ENCODE measurements at places on chromosomes 5 and 9.

GRCh38 chr9:134314950-134315715 is 11.1 kb upstream of the RXRA start:
- no peak for DNase-seq

GRCh38 chr9:81534138-81534875 is 155.0 kb downstream of the TLE1 start:
- no peak for DNase-seq

DNA sequence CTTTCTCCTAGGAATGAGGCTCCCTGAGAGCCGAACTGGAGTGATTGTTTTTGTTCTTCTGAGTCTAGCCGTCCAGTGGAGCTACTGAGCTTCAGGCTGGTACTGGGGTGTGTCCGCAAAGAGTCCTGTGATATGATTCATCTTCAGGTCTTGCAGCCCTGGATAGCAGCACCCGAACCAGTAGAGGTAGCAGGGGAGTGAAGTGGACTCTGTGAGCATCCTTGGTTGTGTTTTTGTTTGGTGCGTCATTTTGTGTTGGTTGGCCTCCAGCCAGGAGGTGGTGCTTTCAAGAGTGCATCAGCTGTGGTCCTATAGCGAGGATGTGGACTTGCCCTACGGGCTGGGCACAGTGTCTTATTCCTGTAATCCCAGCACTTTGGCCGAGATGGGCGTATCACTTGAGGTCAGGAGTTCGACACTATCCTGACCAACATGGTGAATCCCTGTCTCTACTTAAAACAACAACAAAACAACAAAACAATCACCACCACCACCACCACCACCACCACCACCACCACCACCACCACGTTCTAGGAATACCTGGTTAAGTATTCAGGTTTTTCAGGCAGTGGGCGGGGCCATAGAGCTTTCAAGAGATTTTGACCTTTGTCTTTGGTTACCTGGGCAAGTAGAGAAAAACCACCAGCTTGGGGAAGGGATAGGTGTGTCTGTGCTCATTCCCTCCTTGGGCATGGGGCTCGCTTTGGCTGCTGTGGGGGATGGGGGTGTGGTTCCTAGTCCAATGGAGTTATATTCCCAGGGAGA is 154.0 kb downstream of the WDR70 start:
- no peak for DNase-seq

- no peak for DNase-seq
These were observed 1823.9 kb upstream of the C9orf72 start for GRCh38 chr9:29397148-29397547.

GRCh38 chr5:132962429-132963021 is 909 bp downstream of the AFF4 start:
- DNase-seq: peak; percentile 92

- no peak for DNase-seq
These were observed 178.3 kb downstream of the CWC27 start for GRCh38 chr5:64947031-64947430.

DNA sequence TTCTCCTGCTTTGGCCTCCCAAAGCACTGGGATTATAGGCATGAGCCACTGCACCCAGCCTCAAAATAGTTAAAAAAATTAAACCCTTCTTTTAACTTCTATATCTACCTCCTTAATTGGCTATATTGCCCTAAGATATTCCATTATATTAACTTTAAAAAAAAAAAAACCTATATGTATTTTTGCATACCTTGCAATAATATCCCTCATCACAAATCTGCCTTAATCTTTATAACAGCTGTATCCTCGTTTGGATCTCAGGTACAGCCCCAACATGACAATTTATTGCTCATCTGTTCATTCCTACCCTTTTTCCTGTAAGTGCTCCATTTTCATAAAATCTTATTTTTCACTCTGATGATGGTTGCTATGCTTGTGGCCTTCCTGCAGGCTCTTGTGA is 12.7 kb downstream of the GNPDA1 start:
- no peak for DNase-seq

- DNase-seq: no peak
These were observed 58.6 kb upstream of the LIFR start for GRCh38 chr5:38615042-38615441.

DNA sequence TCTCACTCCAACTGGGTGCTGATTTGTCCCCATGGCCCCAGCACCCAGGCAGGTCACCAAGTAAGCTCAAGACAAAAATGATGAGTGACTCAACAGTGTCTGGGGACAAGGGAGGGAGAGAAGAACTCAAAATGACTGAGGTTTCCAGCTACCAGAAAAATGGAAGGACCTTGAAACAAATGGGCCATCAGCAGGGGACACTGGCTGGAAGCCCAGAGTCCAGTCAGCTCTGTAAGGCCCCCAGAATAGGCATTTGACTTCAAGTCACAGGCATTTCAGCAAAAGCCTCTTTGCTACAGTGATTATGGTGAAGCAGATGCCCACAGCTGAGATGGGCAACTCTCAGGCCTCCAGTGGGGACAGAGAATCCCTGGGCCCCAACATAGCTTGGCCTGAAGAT is 139.0 kb upstream of the GABRP start:
- no peak for DNase-seq

- no peak for DNase-seq
These were observed 12.6 kb upstream of the ENDOG start for GRCh38 chr9:128805661-128806060.

DNA sequence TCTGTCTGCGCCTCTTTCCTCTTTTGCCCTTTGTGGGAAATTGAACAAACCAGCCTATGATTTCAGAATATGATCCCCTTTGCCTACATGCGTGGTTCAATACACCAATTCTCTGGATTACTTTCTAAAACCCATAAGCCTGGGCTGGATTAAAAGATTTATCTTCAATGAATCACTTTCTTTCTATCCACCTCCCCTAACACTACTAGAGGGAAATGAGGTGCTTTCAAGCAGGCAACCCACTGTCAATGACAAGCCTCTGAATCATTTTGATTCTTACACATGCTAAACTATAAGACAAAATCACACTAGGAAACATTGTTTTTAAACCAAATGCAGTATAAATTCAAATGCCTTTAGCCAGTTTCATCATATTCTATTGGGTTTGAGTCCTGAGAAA is 257.5 kb downstream of the AGTPBP1 start:
- no peak for DNase-seq

DNA sequence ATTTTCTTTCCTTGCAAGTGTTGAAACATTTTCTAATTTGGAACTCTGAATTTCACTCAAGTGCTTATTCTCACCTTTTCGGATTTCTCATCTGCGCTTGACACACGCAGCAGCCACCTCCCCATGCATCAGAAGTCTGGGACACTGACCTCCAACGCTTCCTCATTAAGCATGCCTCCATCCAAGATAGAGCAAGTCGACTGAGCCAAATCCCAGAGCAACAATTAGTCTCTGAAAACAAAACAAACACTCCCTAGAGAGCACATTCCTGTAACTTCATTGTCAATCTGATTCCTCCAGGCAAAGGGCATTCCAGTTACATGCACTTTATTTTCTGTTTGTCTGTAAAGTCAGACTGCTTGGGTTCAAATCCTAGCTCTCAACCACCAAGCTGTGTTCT is 5.7 kb downstream of the CD180 start:
- DNase-seq: no peak

GRCh38 chr9:109255394-109255793 is 65.5 kb downstream of the EPB41L4B start:
- no peak for DNase-seq

GRCh38 chr9:130002320-130002719 is 40.7 kb downstream of the FNBP1 start:
- DNase-seq: no peak

- no peak for DNase-seq
These were observed 647.8 kb downstream of the CDH9 start for GRCh38 chr5:26390608-26391007.

DNA sequence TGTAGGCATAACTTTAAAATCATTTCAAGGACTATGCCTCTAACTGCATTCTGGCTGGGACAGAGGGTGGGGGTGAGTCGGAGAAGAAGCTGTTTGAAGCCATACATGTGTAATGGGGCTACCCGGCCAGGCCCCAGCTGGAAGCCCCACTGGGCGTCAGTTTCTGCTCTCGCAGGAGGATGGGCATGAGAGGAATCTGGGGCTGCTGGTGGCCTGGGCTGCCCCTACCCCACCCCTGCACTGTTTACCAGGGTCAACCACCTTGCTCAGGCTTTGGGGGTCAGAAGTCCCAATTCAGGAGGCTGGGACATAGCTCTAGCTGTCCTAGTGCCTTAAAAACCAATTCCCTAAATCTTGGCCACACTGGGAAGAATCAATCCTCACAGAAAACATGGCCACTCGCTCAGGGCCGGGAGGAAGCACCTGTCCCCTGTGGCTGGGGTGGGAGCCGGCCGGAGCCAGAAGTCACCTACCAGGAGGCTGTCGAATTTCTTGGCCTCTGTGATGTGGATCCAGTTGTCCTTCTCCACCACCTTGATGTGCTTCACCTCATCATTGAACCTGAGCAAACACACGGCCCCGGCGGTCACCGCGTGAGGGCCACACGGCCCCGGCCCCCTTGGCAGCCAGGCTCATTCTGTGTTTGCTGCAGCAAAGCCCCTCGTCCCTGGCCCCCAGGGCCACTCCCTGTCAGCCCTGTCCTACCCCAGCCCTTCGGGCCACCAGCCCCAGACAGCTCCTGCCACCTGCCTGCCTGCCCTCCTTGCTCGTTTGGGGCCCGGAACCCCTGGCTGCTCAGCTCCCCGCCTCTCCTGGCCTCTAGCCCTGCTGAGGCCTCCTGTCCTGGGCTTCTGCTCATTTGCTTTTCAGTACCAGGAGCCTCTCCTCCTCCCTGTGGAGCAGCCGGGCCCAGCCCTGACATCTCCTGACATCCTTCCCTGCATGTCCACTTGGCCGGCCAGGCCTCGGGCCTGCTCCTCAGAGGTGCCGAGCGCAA is 33.6 kb upstream of the SARDH start:
- DNase-seq: no peak

- no peak for DNase-seq
These were observed 115.9 kb downstream of the CDC42SE2 start for GRCh38 chr5:131379723-131380122.

DNA sequence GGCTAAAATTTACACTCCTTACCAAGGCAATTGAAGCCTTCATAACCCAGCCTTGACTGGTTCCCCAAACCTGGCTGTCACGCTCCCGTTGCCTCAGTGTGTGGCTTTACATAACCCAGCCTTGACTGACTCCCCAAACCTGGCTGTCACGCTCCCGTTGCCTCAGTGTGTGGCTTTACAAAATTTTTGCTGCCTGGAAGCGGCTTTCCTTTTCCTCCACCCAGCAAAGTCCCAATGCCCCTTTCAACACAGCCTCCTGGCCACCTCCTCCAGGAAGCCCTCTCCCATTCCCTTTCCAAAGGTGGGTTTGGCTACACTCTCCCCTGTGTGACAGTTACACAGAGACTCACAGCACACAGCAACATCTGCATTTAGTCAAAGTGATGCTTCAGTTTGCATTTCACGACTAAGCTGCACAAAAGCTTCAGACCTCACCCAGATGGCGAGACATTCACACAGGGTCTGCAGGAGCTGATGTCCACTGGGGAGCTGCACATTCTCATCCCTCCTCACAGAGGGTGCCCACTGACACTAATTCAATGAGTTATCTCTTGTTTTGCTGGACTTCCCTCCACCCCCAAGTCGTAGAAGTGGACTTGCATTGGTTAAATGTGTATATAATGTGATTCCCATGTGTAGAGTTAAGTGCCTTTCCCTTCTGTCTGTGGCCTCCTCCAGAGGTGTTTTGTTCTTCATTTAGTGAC is 156.6 kb upstream of the PHYKPL start:
- no peak for DNase-seq

GRCh38 chr5:132136906-132137305 is 63.3 kb downstream of the CSF2 start:
- no peak for DNase-seq

DNA sequence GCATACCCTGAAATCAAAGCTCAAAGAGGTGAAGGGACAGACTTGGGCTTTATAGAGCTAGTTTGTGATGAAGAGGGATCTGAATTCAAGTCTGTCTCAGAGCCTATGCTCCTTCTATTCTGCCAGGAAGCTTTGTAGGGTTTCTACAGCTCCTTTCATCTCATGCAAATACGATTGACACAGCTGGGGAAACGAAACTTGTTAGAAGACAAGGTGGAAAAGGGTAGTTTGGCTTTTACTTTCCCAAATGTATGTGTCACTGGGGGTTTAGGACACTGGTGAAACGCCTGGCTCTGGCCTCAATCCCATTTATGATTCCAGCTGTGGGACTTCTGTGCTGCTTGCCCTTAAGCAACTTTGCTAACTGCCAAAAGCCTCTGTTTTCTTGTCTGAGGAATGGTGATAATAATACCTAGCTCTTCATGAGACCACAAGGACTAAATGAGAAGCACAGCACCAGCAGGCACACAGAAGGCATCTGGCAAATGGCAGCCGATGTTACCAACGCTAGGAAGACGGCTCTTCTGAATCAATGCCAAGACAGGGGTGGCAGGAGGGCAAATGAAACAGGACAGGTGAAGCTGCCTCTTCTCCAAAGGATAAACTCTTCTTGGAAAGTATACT is 70.3 kb upstream of the EQTN start:
- DNase-seq: no peak

DNA sequence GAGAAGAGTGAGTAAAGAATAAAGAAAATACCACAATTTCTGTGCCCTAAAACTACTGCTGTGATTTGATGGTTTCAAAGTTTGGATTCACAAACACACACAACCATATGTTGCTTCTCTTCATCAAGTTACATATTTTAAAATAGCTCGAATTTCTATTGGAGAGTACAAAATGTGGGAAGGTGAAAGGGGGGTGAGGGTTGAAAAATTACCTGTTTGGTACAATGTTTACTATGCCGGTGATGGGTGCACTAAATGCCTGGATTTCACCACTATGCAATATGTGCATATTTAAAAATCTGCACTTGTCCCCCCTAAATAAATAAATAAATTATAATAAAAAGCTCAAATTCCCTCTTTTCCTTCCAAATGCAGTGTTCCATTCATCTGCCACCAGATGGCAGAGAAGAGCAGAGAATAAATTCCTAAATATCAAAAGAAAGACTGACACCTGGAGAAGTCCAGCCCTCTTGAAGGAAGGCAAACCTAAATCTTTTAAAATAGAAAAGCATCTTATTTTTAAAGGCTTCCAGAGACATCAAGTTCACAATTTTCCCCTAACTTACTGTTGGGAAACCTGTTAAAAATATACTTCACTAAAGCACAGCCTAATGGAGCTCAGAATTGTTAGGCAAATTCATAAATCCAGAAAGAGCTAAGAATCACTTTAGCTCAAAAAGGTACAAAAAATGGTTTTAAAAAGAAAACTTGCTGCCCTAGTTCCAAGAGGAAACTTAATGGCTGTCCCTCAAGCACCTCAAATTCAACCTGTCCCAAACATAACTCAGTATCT is 24.8 kb upstream of the HNRNPA0 start:
- peak; percentile 25 for DNase-seq

DNA sequence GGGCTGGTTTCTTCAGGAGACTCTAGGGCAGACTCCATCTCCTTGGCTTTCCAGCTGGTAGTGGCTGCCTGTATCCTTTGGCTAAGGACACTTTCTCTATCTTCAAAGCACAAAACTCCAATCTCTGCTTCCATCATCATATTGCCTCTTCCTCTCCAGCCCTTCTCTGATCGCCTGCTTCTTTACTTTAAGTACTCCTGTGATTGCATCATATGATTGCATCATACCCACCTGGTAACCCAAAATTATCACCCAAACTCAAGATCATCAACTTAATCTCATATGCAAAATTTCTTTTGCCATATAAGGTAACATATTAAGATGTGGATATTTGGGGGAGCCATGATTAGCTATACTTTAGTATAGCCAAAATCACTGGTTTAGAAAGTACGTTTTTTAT is 1092.6 kb upstream of the CDH6 start:
- no peak for DNase-seq

GRCh38 chr5:80153586-80154126 is 102.2 kb downstream of the SERINC5 start:
- no peak for DNase-seq

- no peak for DNase-seq
These were observed 282.9 kb downstream of the SLF1 start for GRCh38 chr5:94901191-94901979.

GRCh38 chr5:143893638-143894037 is 81.7 kb downstream of the HMHB1 start:
- DNase-seq: no peak
